ENCODE measurements at places on chromosomes 16 and 17.
A peak's percentile ranks its signal among the peaks of the same experiment; 100 is the strongest.

DNA sequence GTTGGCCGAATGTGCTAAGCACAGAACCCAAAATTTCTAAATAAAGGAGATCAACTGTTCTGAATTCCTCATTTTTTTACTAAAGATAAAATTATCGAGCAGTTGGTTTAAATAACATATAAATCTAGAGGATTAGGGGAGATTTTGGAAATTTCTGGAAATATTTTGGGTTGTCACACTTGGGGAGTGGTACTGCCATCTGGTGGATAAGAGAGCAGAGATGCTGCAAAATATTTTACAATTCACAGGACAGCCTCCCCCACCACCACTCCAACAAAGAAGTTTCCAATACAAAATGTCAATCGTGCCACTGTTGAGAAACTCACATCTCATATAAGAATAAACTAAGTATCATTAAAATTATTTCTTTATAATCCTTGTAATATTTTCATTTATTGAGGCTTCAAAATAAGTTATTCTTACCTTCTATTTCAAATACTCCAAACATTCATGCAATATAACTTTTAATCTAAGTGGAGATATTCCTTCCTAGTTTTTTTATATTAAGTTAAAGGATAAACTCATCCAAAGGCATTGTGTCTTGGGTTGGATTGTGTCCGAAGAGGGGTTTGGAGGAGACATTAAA lies 17.0 kb upstream of the ABCA8 start:
- no peak for DNase-seq

DNA sequence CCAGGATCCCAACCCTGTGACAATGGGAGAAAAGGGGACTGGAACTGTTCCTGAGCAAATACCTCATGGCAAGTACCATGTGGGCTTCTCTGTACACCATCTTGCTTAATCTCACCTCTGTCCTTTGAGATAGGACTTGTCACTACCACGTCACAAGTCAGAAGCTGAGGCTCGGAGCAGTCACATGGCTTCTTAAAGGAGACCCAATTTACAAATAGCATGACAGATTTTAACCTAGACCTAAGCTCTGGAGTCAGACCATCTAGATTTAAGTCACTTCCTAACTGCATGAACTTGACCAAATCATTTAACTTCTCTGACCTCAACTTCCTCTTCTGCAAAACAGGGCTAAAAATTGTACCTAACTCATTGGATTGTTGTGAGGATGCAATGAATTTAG lies 36.0 kb upstream of the CCL1 start:
- no peak for DNase-seq

DNA sequence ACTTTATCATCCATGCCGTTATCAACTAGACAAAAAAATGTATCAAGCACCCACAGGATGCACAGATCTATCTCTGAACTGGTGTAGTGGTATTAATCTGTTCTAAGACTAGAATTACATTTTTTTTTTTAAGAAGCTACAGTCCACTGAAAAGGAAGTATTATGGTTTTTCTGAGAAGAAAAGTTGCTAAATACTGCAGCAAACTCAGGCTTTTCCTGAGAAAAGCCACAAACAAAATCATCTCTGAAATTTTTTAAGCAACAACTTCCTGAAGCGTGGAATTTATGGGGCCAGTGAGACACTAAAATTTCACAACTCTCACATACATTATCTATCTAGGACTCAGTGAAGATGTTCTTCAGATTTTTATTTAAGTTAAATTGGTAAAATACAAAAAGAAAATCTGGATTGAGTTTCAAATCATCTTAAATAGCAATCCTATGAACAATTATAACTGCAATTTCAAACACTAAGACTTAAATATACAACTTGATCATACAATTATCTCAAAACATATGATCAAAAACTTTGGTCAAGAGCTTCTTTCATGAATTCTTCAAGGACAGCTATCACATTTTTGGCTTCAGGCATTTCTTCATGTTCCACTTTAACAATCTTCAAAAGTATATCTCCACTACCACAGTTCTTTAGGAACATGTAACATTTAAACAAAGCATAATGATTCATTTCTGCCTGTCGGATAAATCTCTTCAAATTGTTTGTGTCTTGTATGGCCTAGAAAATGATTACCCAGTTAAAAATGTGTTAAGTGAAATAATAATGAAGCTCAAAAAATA lies 10.5 kb downstream of the C17orf75 start:
- DNase-seq: no peak

DNA sequence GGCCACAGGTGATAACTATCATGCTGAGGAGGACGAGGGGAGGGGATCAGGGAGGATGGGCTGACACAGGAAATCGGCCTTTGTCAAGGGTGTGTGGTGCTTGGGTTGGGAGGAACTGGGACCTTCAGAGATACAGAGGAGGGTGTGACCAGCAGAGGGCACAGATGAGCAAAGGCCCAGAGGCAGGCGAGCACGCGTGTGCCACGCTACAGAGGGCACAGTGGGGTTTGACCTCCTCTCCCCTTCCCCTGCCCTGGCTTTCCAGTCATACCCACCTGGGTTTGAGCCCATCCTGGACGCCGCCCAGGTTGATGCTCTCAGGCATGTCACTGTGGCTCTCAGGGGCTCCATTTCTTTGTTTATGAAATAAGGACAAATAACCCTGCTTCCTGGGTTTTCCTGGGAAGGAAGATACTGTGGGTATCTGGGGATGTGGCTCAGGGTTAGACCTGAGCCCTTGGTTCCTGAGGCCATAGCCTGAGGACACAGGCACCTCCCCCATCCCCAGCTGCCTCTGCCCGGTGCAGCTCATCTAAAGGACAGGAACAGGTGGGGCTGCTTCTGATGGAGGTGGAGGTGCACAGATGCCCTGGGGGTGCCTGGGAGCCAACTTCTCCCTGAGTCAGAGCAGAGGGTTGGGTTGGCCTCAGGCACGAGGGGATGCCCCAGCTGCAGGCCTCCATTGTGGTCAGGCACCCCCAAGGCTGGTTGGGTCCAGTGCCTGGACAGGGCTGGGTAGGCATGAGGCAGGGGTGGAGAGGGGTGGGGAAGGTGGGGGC lies 51.8 kb downstream of the BEAN1 start:
- DNase-seq: peak; percentile 46

DNA sequence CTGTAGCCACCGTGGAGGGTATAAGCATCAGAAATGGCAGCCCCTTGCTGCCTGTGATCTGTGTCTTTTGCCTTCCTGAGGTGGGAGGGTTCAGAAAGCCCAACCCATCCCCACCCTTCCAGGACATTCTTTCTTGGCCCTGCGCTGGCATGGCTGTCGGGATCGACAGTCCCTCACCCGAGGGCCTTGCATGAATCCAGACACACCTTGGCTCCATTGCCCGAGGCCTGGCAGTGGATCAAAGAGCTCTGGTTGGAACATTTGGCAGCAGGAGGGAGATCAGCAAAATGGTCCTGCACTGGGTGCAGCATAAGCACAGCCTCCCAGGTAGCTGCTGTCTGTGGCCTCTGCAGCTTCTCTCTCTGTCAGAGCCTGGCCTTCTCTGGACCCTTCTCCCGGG lies 246.6 kb upstream of the MAF start:
- DNase-seq: no peak

DNA sequence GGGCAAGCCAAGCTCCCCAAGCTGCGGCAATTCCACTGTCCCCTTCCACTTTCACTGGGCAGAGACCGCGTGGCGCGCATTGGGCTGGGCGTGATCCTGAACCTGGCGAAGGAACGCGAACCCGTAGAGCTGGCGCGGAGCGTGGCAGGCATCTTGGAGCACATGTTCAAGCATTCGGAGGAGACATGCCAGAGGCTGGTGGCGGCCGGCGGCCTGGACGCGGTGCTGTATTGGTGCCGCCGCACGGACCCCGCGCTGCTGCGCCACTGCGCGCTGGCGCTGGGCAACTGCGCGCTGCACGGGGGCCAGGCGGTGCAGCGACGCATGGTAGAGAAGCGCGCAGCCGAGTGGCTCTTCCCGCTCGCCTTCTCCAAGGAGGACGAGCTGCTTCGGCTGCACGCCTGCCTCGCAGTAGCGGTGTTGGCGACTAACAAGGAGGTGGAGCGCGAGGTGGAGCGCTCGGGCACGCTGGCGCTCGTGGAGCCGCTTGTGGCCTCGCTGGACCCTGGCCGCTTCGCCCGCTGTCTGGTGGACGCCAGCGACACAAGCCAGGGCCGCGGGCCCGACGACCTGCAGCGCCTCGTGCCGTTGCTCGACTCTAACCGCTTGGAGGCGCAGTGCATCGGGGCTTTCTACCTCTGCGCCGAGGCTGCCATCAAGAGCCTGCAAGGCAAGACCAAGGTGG lies 9.8 kb downstream of the SARM1 start:
- no peak for DNase-seq

DNA sequence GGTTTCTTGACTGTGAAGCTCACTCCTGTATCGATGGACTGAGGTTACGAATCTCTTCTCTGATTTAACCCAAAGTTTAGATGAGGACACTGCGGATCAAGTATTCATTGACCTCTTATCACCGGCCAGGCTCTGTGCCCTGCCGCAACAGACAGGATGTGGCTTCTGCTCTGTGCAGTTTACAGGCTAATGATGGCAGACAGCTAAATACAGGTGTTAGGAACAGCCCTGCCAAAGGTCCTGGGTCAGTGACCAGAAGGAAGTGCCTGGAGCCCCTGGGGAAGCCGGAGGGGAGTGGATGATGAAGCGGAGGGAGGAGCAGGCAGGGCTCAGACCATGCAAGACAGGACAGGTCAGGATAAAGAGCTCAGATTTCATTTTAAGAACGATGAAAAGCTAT lies 44.4 kb downstream of the HAPSTR1 start:
- no peak for DNase-seq

- no peak for DNase-seq
Observed at GRCh38 chr17:19945009-19945626, 32.5 kb downstream of the AKAP10 start.

- DNase-seq: no peak
Observed at GRCh38 chr16:10994571-10994970, 50.2 kb downstream of the CLEC16A start.

GRCh38 chr16:49324703-49325102 lies 43.1 kb upstream of the CBLN1 start:
- DNase-seq: no peak

DNA sequence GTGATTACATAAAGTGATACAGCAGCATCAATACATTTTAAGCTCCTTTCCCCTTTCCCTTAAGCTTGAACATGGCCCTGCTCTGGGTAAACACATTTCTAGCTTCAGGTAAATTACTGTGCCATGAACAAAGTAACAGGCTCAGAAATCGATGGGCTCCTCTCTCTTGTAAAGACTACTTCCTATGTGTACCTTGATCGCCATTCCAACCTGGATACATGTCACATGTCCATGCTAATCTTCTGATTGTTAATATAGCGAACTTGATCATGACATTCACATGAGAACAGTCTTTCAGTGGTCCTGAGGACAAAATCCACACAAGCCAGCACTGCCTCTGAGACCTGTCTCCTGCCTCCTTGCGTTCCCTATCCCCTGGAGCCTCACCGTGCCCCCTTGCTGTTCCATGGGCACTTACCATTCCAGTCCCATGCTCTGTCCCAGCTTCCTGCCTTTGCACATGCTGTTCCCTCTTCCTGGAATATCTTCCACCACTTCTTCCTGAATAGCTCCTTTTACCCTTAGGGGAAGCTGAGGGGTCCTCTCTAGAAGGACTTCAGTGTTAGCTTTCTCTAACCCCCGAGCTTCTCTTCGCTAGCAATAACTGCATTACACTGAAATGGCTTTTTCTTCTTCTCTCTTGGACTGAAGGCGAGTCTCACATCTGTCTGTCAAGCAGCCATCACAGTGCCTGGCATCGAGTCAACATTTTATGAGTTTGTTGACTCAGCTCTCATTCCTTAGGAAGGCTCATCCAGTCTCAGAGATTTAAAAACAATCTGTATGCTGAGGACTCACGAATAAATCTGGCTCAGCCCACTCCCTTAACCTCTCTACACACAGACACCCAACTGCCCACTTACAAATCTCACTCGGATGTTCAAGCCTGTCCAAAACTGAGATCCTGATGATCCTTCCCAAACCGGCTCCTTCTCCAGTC lies 93.3 kb downstream of the ASIC2 start:
- DNase-seq: no peak

- DNase-seq: no peak
Observed at GRCh38 chr17:17667947-17668346, 13.3 kb upstream of the RAI1 start.

DNA sequence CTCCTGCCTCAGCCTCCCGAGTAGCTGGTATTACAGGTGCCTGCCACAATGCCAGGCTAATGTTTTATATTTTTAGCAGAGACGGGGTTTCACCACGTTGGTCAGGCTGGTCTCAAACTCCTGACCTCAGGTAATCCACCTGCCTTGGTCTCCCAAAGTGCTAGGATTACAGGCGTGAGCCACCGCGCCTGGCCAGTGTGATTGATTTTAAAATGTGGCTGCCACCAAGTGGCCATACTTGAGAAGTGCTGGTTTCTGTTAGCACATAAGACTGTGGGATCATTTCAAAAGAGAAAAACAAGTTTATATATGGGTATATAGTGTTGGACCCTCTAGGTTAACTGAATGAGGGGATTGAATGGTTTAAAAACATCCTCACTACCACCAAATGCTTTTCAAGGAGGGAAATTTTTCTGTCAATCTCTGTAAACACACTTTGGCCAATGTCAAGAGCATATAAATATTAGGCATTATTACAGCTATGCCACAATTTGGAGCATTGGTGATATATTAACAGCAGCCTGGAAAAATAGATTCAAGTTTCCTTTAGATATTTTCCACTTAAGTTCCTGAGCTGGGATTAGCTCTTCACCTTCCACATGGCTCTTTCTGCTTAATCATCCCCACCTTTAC lies 13.5 kb upstream of the DHRS13 start:
- no peak for DNase-seq

DNA sequence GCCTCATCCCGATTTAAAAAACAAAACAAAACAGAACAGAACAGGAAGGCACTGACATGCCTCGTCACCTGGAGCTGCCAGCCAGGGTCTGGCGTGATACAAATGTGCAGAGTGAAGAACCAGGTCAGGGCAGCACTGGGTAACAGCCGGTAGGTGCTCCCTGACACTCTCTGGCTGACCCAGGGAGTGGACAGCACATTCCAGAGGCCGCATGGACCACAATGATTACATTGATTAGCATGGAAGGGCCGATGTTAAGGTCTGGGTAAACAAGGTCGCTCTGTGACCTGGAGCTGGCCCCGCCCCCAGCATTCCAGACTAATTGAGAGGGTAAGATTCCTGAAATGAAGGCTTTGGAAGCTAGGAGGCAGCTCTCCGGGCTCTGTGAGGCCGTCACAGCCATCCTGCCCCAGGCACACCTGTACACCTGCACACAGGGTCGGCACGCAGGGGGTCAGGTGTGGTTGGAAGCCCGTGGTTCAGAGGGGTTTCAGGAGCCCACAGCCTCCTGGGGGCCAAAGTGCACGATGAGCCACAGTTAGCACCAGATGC lies 21.4 kb downstream of the PIEZO1 start:
- DNase-seq: no peak

- no peak for DNase-seq
Observed at GRCh38 chr17:16158714-16159113, 56.6 kb downstream of the NCOR1 start.

DNA sequence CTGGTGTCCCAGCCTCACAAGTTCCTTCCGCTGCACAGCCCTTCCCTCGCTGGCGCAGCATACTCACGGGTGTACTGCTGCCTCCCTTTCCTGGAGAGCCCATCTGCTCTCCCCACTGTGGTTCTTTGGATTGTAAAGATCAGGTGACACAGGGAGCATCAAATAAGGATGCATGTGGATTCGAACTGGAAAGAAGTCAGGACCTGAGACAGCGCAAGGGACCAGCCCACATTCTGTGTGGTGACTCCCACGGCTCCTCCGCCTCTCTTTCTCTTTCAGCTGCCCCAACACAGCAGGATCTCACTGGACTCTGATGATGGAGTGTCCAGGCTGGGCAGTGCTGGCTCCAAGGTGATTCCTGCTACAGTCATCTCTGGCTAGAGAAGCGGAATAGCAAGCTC lies 8.1 kb downstream of the LDAF1 start:
- no peak for DNase-seq

GRCh38 chr17:81722184-81723120 lies 10.4 kb downstream of the SLC25A10 start:
- no peak for DNase-seq
